BJ (cell line): ENCODE measurements at places on chromosomes 5 and 9.

- no peak for DNase-seq
Measured at GRCh38 chr9:100167915-100168654, 69.0 kb downstream of the INVS start.

DNA sequence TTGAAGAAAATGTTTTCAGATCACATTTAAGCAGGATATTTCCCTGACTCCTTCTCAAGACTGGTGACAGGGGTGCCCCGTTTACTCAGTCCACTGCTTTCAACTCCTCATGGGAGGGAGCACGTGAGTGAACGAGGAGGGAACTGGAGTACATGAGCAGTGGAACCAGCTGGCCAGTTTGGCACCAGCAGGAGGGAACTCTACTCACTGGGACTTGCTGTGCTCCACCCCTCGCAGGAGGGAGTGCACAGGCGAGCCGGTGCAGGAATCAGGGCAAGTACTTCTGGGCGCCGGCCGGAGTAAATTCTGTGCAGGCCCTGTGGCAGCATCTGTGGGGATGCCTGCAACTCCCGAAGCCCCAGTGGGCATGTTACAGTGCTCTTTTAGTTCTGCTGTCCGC, 1941.1 kb upstream of the C9orf72 start:
- DNase-seq, result no peak

- DNase-seq, result no peak
Measured at GRCh38 chr5:17748941-17749340, 114.7 kb downstream of the TAF11L14 start.

GRCh38 chr9:82091610-82092009, 103.0 kb downstream of the SPATA31D1 start:
- no peak for DNase-seq

- DNase-seq, result no peak
Measured at GRCh38 chr9:123820139-123820538, 109.8 kb downstream of the DENND1A start.

GRCh38 chr5:154473581-154474283, 4.3 kb downstream of the HAND1 start:
- no peak for DNase-seq

DNA sequence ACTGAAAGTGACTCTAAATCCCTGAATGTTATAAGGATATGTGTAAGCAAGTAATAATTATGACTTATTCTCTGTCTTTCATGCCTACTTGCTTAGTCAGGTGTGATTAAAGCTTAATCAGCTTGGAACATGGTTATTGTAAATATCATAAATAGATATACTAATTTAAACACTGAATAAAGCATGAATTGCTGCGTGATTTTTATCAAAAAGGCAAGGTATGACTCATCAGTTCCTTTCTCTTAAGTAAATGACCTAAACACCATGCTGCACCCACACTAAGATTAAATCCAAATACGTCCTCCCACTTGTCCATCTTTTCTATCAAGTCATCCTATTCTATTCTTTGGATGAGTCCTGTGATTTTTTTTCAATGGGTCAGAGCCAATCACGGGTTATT, 124.6 kb upstream of the MTAP start:
- peak; percentile 75 for DNase-seq

DNA sequence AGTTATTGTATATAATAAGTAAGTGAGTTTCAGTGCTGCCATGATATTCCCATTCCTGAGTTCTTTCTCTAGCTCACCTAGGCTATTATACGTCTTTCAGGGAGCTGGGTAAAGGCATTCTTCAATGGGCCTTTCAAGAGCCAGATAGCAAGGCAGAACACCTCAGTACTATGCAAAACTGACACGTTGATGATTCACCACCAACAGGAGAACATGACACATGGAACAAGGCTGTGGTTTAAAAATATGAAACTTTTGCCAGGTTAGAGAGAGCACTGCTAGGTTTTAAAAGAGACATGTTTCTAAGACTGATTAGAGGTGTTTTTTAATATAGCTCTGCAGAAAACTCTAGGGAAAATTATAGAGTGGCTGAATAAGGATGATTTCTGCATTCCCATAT, 95.9 kb downstream of the UGCG start:
- DNase-seq, result no peak

- DNase-seq, result no peak
Measured at GRCh38 chr9:82320566-82320965, 332.0 kb downstream of the SPATA31D1 start.

DNA sequence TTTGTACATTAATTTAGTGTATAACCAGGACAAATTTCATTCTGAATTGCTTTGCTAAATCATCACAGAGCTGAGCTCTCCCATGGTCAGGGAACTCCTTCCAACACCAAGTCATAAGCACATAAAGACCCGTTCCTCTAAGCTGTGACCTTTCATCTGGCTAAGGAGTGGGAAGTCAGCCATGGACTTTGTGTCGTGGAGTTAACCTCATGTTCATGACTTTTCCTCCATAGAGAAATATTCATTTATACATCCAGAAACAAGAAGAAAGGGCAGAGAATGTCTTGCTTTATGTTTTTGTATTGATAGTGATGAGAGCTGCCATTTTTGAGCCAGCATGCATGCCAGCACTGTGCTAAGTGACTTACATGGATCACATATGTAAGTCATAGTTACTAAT, 97.5 kb downstream of the INIP start:
- no peak for DNase-seq

DNA sequence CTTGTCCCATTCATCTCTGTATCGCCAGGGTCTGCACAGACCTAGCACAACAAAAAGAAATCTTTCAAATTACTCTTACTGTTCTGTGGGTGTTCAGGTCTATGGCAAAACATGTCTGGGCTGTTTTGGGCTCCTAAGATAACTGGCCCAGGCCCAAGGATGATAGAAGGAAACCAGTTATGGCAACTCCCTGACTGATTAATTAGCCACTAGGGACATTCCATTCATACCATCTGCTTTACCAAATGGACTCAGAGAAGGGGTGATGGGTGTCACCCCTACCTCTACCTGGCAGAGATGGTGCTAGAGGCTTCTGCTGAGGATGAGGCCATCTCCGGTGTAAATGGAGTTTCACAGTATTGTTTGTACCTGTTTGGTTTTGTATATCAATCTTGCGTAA, 1.9 kb downstream of the SLC31A2 start:
- no peak for DNase-seq

DNA sequence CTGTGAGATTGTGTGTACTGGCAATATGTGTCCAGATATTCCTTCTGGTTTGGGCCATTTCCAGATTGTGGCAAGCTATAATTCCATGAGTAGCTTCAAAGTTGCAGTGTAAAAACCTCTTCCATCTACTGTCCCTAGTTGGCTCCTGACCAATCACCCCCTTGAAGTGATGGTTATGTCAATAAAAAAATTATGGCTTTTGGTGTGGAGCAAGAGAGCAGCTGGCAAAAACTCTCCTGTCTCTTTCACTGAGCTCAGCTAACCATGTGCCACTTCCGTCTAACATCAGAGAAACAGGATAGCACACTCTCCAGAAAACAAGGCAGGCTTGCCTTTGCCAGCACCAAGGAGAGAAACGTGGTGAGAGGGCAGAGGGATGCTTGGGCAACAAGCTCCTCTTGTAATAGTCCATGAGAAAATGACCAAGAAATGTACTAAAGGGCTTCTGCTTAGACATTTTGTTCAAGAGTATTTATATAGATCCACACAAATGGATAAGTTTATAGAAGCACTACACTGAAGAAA, 914.4 kb upstream of the SEMA6A start:
- DNase-seq, result no peak

GRCh38 chr5:134038138-134038537, 33.4 kb upstream of the VDAC1 start:
- no peak for DNase-seq

GRCh38 chr5:147557876-147558745, 48.2 kb upstream of the DPYSL3 start:
- no peak for DNase-seq
